ENCODE measurements at places on chromosomes 6 and 20.

- DNase-seq: no peak
These were observed 129.2 kb downstream of the UNC5CL start for GRCh38 chr6:40909811-40910210.

DNA sequence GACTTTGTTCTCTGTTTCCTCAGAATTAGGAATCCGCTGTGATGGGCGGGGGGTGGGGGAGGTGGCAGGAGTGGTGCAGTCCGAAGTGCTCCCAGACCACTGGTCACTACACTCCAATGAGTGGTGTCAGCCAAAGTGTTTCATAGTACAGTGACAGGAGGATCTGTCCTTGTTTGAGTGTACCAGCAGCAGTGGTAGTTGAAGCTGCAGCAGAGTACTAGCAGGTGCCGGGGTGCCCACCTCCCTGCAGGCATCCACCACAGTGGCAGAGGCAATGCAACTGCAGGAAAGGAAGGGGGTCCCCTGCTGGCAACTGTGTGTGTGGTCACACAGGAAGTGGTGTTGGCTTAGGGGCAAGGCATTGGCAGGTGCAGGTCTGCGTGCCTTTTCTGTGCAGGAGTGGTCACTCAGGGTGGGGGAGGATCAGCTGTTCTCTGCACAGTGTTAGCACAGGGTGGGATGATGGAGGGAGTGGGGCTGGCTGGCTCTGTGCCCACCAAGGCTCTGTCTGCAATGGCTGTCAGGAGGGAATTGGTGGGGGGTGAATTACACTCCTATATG lies 9.7 kb downstream of the HLA-DOB start:
- DNase-seq: no peak

GRCh38 chr6:22467645-22468044 lies 101.7 kb upstream of the HDGFL1 start:
- DNase-seq: no peak

- no peak for DNase-seq
These were observed 32.6 kb downstream of the KCNQ2 start for GRCh38 chr20:63439866-63440265.

DNA sequence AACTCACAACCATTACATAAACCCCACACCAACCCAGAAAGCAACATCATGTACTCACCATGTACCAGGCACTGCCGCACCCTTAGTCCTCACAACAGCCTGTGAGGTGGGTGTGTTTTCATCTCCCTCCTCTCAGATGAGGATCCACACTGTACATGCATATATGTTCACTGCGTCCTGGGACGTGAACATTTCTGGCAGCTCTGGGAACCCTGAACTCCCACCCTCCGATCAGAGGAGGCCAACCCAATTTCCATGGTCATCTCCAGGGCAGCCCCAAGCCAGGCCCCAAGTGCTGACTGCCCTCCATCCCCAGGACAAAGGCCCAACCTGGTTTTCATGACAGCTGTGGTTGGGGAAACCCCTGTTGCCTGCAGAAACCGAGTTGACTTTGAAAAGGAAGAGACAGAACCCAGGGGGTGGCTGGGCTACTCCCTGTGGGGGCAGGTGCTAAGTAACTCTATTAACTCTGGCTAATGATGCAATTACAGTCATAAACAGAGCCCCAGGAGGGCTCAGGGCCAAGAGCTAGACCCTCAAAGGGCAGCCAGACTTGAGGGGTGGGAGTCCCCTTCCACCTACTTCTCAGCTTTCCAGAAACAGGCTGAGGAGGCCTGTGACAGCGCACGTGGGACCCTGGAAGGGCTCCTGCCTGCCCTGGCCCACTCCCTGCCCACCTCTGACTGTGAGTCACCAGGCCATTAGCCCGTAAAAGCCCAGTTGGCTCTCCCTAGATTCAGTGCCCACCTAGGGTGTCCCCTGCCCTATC lies 2.6 kb downstream of the TFEB start:
- DNase-seq: peak; percentile 17

- no peak for DNase-seq
These were observed 258.9 kb downstream of the COL12A1 start for GRCh38 chr6:74946961-74947360.
